ENCODE measurements at places on chromosomes 3 and 15.

DNA sequence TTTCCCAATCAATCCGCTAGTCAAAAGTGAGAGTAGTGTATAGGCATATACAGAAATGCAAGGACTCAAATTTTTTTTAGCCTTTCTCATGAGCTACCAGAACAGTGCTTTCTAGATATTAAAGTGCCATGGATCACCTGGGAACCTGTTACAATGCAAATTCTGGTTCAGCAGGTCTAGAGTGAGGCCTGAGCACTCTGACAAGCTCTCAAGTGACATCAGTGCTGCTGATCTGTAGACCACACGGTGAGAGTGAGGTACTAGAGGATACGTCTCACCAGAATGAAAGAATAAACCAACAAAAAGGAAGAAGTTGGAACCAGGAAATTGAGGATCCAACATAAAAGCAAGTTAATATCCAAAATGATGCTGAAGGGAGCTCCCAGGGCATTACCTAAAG lies 16.0 kb upstream of the PLA2G4D start:
- no peak for DNase-seq

- no peak for DNase-seq
Observed at GRCh38 chr3:148079370-148079769, 618.3 kb upstream of the AGTR1 start.

DNA sequence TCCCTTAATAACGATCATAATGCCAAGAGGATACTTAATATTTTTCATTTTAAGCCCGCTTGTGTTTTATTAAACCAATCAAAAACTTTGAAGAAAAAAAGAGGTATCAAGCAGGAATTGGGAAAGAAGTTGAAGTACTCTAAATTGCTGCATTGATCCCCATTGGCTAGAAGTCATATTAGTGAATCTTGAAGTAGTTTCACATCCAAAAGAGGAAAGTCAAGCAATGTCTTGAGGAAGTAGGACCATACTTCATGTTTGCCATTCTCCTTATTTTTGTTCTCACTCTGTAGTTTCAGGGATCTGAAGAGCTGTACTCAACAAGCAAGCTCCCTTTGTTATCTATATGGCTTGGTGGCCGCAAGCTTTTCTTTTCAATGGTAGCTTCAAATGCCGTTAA lies 2.2 kb downstream of the SCAANT1 start:
- DNase-seq, result no peak

DNA sequence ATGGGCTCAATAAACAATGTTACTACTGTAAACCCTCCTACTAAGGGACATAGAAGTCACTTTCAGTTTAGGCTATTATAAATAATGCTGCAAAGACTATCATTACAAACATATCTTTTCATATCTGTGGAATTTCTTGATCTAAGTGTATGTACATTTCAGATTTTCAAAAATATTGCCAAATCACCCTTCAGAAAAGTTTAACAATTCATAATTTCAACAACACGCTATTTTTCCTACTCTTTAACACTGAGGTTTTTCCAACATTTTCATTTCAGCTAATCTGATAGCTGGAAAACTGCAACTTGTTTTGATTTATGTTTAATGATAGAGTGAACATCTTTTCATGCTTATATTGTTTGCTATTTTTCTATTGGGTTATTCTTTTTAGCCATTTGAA lies 69.0 kb downstream of the ALDH1A2 start:
- no peak for DNase-seq

GRCh38 chr15:71072423-71072822 lies 42.8 kb upstream of the THSD4 start:
- no peak for DNase-seq

DNA sequence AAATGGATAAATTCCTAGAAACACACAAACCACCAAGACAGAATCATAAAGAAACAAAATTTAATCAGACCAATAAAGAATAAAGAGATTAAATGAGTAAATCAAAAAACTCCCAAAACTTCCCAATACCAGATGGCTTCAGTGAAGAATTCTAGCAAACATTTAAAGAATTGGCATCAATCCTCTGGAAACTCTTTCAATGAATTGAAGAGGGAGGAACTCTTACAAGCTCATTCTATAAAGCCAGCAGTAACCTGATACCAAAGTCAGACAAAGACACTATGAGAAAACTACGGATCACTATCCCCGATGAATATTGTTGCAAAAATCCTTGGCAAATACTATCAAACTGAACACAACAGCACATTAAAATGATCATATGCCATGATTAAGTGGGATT lies 81.9 kb upstream of the SLCO2A1 start:
- no peak for DNase-seq

GRCh38 chr3:38577371-38578080 lies 72.0 kb downstream of the SCN5A start:
- no peak for DNase-seq

- DNase-seq, result no peak
Observed at GRCh38 chr3:178714925-178715832, 178.9 kb downstream of the KCNMB2 start.

GRCh38 chr3:9795207-9795606 lies 2.3 kb downstream of the ARPC4 start:
- no peak for DNase-seq

GRCh38 chr3:58041826-58042324 lies 33.7 kb downstream of the FLNB start:
- DNase-seq, result no peak

Data from activated CD4-positive, CD25-positive, alpha-beta regulatory T cell treated with anti-CD3 and anti-CD28 coated beads, Interleukin-2, amount 50 U/mL, for 16 hours (primary cell).